ENCODE measurements at places on chromosomes 4 and X. TPM values are rescaled to one million over a fixed set of nuclear protein-coding genes. Genes with fewer than 3 reads are reported as not detected.
A peak's percentile ranks its signal among the peaks of the same experiment; 100 is the strongest.

MTNR1A gene
- not detected for total RNA-seq

DNA sequence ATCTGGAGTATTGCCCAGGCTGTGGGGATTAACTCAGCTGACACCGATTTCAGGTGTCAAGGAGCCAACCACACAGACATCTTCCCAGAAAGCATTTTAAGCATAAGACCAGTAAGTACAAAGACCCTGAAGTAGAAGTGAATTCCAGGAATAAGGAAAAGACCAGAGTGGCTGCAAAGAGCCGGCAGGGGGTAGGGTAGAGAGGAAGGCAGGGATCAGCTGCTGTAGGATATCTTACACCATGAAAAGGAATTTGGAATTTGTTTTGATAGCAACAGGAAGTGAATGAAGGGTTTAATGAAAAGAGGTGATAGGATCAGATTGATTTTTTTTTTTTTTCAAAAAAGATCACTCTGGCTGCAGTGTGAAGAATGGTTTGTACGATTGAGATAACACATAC lies 113.6 kb upstream of the PPARGC1A start:
- DNase-seq = no peak

CD38 gene
- not detected for total RNA-seq

SHOX gene
- total RNA-seq = 0.16 TPM

GRCh38 chr4:81021981-81022380 lies 8.5 kb upstream of the BMP3 start:
- DNase-seq = no peak

DNA sequence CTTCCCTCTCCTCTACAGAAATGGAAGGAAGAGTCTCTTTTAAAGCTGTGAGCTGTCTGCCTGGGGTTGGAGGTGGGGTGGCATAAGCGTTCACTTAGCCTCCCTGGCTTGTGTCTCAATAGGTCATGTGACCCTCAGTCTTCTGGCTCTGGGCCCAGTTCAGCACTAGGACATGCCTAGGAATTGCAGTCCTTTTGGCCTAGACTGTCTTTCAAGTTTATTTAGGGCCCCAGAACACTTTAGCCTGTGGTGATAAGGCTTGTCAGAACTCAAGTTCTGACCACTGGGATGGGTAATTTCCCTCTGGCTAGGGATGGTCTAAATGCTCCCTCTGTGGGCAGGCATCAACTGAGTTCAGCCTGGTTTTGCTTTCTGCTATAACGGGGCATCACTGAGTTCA lies 34.3 kb upstream of the ARMCX4 start:
- no peak for DNase-seq

DNA sequence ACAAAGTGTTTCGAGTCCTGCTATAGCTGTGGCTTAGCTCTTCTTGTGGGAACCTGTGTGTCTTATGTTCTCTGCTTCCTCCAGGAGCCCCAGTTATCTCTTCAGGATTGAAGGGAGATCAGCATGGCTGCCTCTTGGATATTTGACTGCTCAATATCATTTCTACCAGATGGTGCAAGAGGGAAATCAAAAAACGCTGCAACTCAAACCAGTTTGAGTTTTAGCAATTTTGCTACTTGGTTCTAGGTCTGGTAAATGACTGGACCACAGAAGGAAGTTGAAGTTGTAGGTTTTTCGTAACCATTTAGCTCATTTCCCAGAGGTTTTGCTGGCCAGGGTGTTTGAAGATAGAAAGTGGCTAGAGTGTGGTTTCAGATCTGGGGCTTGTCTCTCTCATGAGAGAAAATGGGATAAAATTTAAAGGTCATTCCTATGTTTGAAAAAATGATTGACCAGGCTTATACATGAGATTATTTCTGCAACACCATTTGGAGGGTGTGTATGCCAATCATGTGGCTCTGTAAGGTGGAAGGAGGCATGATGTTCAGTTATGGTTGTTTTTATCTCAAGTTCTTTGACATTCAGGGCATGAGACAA lies 210.4 kb downstream of the SPRY1 start:
- no peak for DNase-seq

DNA sequence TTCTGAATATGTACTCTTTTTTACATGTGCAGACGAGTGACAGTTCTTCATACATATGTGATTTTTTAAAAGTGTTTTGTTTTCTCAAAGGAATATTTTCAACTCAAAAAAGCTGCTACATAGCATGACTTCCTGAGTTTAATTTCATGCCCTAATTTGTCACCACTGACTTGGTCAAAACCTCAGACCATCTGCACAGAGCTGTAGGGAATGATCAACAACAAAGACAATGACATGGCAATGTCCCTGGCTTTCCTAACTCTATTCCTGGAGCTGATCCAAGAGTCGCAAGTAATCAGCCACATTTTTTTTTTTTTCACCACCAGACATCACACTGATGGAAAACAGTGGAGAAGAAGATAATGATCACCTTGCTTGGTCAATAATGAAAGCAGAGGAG lies 97.7 kb downstream of the TMA16 start:
- DNase-seq = no peak

NMU gene
- total RNA-seq = not detected

DNA sequence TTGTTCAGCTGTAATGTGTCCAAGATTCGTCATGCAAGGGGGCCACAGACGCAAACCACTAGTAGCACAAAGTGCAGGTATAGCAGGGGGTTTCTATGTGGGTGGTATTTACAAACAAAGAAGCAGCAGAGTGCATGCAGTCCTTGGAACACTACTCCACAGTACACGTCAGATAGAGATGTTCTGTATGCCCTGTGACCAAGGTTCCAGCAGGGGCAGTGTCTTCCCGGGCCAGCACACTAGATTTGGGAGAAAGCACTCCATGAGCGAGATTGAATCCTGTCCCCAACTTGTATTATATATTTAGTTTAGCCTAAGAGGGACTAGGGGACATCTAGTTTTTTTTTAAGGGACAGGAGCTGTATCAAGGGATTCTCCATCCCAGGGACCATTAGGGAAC lies 54.4 kb upstream of the ESX1 start:
- DNase-seq = no peak

IL2 gene
- not detected for total RNA-seq

- DNase-seq = no peak
These were observed 35.4 kb upstream of the PGRMC2 start for GRCh38 chr4:128322986-128323385.

DNA sequence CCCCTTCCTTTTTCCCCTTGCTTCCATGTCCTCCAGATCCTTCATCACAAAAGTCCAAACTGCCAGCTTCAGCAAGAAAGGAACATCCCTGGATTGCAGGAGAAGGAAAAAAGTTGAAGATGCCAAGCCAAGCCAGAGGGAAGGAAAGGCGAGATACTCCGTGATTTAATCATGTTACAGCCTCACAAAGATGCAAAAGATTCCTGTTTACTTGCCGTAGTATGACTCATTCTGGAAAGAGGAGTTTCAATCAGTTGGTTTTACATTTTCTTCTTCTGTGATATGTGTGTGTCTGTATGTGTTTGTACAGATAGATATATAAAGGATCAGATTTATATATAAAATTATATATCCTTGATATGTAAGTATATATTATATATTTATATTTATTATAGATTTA lies 69.3 kb downstream of the BTC start:
- DNase-seq = no peak

DNA sequence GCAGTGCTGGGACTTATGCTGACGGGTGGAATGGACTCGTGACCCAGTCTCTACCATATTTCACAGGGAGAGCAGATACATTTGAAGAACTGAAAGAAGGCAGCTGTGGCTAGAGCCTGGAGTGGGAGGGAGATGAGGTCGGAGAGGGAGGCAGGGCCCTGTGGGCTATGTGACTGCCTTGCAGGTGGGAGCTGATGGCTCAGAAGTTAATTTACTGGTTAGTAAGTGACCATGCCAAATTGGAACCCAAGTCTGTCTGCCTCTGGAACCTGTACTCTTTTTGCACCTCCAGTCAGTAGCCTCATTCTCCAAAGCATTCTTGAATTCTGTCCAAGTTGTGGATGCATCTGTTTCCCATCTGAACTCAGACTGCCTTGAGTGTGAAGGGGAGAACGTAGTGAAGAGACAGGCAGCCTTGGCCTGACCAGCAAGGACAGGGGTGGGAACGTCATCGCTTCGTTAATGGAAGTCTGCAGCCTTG lies 92.3 kb downstream of the REPS2 start:
- DNase-seq = peak; percentile 19

DNA sequence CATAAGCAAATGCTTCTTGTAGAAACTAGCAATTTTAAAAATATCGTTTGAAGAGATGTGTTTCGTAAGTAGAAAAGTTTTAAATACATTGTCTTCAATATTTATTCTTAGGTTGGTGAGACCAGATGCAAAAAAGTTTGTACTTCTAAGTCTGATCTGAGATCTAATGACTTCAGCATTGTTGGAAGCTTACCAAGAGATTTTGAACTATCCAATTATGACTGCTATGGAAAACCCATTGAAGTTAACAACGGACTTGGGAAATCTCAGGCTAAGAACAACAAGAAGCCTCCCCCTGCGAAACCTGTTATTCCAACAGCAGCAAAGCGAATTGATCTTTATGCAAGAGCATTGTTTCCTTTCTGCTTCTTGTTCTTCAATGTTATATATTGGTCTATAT lies 50.2 kb upstream of the GRIA2 start:
- no peak for DNase-seq

DNA sequence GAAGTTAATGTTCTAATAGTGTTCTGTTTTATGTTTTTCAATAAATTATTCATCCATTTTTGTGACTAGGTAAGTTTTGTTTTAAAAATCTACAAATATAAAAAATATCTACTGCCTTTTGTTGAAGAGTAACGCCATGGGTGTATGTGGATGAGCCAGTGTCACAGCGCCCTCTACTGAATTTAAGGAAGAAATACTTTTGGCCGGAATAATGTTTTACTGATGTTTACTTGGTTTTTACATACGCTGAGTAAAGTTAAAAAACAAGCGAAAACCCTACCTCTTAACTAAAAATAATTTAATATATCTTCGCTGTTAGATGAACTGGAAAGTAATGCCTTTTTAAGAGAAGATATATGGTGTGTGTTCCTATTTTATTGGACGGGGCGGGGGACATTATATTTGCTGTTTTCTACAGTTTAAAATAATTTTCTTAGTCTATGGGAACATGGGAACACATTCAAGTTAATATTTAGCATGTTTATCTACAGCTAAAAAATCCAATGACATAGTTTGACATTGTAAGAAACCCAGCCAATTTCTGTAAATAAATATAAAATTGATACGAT lies 86.1 kb downstream of the CPE start:
- no peak for DNase-seq

GRCh38 chr4:40825014-40825838 lies 75.5 kb downstream of the NSUN7 start:
- DNase-seq = no peak

GDPD2 gene
- 24.9 TPM for total RNA-seq

P2RY4 gene
- 1.1 TPM for total RNA-seq

GRCh38 chrX:6885909-6886308 lies 261.6 kb upstream of the STS start:
- no peak for DNase-seq

MID2 gene
- total RNA-seq = 76.6 TPM

ARHGEF6 gene
- 5.2 TPM for total RNA-seq

GRCh38 chr4:117692538-117692937 lies 341.7 kb upstream of the NDST3 start:
- no peak for DNase-seq

MAD2L1 gene
- 0.37 TPM for total RNA-seq

DNA sequence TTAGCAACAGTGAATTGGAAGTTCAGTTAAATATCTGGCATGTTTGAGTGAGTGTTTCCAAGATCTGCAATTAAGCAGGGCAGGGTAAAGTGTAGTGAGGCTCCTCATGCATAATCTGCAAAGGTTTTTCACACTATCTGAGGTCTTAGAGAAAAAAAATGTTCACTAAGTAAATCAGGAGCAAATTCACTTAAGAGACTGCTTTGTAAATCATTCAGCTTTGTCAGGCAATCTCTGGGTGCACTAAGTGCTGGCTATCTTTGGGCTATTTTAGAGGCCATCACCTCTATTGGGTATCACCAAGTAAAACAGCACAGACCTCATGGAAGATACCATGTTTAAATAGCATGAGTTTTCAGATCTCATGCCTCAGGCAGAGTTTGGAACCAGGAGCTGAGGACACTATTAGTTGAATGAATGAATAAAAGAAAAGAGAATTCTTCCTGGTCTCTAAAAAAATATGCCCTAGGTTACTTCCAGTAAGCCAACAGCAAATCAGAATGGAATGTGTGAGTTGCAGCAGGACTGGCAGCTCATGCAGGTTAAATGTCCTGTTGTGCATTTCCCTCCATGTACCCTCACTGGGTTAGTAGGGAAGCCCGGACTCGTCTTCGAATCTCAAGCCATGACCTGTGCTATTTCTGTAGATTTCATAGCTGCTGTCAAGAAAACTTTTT lies 195.3 kb downstream of the KCNIP4 start:
- no peak for DNase-seq

DNA sequence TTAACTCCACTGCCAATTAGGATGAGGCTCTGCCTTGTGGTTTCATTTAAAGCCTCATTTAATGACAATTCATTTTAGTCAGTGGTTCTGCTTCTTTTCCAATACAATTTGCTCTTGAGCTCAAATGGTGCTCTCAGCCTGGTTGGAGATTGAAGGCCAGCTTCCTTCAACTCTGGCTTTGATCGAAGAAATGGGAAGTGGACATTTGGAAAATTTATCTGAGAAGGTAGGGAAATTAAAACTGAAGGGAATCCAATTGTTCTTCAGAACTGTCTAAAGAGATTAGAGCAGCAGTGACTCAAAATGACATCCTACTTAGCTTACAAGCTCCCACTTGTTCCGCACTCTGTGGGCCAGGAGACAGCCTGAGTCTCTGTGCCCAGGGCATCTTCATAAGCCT lies 206.8 kb downstream of the SMARCA1 start:
- no peak for DNase-seq

GRCh38 chrX:10986616-10987015 lies 124.5 kb upstream of the HCCS start:
- no peak for DNase-seq

DNA sequence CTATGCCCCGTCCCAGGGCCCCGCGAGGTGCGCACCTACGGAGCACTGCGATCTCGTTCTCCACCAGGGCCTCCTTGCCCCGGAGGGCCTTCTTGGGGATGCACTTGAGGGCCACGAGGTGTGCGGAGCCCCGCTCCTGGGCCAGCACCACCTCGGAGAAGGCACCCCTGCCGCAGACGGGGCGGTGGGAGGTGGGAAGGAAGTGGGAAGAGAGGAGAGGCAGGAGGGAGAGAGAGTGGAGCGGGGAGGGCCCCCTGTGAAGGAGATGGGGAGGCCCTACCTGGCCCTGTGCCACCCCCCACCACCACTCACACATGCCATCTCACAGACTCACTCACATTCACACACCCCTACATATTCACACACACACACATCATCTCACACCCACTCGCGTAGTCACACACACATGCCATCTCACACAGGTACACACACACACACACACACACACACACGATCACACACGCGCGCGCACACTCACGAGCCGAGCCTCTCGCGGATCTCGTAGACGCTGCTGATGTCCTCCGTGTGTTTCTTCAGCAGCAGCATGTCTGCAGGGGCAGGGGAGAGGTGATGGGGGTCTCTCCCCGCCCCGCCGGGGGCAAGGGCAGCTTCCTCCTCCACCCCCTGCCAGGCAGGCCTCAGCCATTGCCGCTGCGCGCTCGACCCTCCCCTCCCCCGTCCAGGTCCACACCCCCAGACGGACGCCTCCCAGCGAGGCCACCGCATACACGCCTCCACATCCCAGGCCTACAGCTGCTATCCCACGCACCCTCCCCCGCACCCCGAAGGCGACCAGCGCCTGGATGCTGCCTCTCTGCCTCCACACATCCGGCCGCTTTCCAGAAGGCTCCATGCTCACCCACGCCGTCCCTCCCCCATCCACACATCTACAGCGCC lies 834 bp downstream of the PNCK start:
- no peak for DNase-seq

Measured in transverse colon (tissue), 4 donors.